ENCODE measurements at places on chromosomes 11 and 22. TPM values are rescaled to one million over a fixed set of nuclear protein-coding genes. Genes with fewer than 3 reads are reported as not detected.

GRCh38 chr11:21948876-21949275, 244.0 kb upstream of the ANO5 start:
- DNase-seq = no peak

DNA sequence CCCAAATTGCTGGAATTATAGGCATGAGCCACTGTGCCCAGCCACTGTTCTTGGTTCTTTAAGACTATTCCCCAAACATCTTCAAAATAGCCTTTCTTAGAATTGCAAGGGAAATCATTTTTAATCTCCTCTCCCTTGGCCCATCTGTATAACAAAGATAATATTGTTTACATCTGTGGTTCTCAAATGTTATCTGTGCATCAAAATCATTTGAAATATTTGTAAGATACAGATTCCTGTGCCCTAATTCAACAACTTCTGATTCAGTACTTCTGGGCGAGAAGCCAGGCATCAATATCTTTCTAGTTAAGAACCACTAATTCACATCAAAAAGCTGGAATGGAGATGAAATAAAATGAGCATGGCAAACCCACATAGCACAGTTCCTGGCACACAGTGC, 83.0 kb downstream of the TMPRSS5 start:
- DNase-seq = no peak

- no peak for DNase-seq
Measured at GRCh38 chr11:70873736-70874412, 378.5 kb downstream of the SHANK2 start.

OR6X1 gene
- not detected for polyA plus RNA-seq

DNA sequence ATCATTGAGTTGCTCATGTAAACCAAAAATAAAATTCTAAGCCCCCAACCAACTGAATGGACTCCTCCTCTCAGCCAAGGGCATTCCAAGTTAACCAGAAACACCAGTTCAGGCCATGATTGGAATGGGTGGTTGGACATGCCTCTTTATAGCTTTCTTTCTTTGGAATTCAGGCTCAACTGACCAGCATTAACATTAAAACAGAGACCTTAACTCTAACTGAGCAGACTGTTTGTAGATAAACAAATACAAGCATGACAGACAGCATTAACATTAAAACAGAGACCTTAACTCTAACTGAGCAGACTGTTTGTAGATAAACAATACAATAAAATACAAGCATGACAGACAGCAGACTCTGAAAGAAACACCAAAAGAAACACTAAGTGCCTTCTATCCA, 278.2 kb downstream of the DLG2 start:
- no peak for DNase-seq

KRTAP5-3 gene
- not detected for polyA plus RNA-seq

- no peak for DNase-seq
Measured at GRCh38 chr11:92122561-92122960, 102.1 kb upstream of the FAT3 start.

INSC gene
- polyA plus RNA-seq = 1.3 TPM

TBX1 gene
- polyA plus RNA-seq = 25.3 TPM

- no peak for DNase-seq
Measured at GRCh38 chr11:29163231-29163630, 853.6 kb downstream of the KCNA4 start.

XKR3 gene
- polyA plus RNA-seq = not detected

USP2 gene
- 62.9 TPM for polyA plus RNA-seq

DNA sequence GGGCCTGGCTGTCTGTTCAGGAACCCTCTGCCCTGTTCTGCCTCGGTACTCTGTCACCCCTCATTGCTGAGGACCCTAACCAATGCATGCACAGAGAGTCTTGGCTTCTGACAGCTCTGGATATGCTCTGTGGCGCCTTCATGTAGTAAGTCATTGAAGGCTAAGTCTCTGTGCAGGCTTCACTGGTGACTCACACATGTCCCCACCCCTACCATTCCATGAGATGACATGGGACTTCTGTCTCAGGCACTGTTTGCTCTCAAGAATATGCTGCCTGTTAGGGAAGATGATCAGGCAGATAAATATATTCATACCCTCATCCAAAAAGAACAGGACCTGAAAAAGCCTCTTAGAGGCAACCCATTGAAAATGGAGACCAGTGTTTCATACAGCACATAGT, 43.6 kb upstream of the HORMAD2 start:
- DNase-seq = no peak

All from forelimb muscle (tissue), 1 donor.